Cerebellar nuclear complex (tissue), 1 donor: ENCODE measurements at places on chromosomes 13 and 19.

DNA sequence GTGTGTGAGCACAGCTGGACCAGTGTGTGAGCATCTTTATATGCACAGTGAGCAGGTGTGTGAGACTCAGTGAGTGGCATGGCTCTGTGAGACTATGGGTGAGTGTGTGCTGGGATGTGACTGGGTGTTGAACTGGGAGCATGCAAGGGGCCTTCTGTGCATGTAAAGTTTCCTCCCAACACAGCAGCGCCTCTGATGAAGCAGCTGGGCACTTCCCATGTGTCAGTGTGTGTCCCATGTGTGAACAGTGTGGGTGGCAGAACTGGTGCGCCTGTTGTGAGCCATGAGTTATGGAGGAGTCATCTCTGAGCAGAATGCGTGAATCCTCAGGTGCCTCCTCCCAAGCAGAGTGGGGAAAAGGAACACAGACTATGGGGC, 24.1 kb downstream of the LGALS16 start:
- DNase-seq = no peak

DNA sequence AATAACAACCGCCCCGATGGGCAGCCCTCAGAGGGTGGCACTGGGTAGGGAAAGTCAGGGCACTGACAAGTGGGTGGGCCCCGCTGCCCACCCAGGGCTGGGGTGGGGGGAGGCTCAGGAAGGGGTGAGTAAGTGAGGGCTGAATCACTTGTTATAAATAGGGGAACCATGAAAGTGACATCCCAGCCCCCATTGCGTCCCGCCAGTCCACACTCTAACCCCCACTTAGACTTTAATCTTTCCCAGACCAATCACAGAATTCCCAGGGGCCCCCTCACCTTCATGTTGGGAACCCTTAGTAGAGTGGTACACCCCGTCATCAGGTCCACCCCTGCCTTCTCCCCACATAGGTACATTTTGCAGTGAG, 37.0 kb upstream of the NANOS3 start:
- DNase-seq = no peak

DNA sequence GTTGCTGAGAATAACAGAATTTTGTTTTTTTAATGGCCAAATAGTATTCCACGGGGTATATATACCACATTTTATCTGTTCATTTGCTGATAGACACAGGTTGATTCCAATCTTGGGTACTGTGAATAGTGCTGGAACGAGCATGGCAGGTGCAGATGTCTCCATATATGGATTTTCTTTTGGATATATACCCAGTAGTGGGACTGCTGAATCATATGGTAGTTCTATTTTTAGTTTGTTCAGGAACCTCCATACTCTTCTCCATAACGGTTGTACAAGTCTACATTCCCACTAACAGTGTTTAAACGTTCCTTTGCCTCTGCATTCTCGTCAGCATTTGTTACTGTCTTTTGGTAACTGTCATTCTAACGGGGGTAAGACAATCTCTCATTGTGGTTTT, 17.3 kb downstream of the ANKRD10 start:
- DNase-seq = no peak

GRCh38 chr13:88136098-88136790, 465.1 kb downstream of the SLITRK5 start:
- no peak for DNase-seq
